ENCODE measurements at places on chromosomes 1 and 21.

- DNase-seq = no peak
Observed at GRCh38 chr1:198701250-198701649, 62.4 kb downstream of the PTPRC start.

DNA sequence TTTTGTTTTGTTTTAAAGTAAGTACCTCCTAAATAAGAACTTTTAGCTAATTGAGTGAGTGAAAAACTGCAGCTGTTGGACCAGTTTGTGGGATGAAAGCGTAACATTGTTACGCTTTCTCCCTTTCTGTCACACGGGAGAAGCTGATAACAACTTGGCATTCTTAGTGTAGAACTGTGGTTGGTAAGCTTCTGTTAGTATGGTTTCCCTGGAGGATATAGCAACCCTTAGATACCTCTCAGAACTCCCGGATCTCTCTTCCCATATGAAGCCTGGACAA lies 98.2 kb downstream of the CACHD1 start:
- DNase-seq = no peak

GRCh38 chr1:198667186-198667585 lies 28.3 kb downstream of the PTPRC start:
- DNase-seq = no peak

DNA sequence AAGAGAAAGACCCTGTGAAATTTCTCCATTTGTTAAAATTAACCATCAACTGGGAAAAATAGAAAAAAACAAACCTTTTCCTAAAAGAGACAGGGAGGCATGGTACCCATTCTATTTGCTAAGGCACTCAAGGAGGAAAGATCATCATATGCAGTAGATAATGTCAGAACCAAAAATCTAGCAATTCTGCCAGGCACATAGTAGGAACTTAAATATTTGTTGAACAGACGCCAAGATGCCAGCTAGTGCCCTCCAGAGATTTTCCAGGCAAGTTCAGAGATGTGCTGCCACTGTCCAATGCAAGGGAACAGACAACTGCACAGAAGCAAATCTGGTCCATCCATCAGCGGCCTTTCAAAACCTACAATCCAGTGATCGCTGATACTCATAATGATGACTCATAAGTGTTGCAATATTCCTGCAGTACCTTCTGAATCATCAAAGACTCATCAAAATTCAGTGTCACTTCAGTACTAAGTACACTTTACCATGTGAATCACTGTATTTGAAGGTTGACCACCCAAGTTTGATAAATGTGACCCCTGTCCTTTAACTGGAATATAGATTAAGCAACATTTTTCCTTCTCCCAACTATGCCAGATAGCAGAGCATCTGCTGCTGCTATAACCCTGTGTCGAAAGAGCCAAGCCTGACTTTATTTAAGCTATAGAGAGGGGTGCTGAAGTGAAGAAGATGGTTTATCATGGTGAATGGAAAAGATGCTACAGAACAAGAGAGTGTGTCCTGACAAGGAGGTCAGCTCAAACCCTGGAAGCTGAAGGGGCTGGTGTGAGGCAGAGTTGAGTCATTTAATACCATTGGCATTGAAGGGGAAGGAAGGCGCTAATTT lies 99.1 kb downstream of the MT1HL1 start:
- DNase-seq = no peak

DNA sequence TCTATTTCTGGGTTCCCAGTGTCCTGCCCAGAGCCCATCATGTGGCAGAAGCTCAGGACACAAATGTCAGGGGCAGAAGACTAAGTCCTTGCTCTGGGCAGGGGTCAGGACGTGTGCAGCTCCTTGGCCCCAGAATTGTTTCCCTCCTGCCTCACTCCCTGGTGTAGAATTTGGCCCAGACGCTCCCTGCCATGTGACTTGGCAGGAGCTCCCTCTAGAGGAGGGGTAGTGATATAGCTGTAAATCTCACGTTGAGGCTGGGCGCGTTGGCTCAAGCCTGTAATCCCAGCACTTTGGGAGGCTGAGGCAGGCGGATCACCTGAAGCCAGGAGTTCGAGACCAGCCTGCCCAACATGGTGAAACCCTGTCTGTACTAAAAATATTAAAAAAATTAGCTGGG lies 91.2 kb downstream of the UBIAD1 start:
- no peak for DNase-seq

- DNase-seq = no peak
Observed at GRCh38 chr1:63238721-63239120, 83.6 kb upstream of the FOXD3 start.

DNA sequence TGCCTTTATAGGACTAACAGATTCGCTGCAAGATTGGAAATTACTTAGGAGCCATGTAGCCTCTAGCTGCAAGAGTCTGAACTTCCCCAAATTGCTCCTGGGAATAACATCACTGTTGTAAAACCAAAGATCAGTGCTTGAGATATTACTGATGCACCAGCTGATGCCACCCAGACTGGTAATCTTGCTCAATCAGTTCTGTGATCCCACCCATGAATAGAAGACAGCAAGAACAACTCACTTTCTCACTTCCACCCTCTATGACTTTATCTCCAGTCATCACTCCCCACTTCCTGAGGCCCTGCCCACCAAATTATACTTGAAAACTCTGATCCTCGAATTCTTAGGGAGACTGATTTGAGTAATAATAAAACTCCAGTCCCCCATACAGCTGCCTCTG lies 1011.1 kb downstream of the PLA2G4A start:
- DNase-seq = no peak

DNA sequence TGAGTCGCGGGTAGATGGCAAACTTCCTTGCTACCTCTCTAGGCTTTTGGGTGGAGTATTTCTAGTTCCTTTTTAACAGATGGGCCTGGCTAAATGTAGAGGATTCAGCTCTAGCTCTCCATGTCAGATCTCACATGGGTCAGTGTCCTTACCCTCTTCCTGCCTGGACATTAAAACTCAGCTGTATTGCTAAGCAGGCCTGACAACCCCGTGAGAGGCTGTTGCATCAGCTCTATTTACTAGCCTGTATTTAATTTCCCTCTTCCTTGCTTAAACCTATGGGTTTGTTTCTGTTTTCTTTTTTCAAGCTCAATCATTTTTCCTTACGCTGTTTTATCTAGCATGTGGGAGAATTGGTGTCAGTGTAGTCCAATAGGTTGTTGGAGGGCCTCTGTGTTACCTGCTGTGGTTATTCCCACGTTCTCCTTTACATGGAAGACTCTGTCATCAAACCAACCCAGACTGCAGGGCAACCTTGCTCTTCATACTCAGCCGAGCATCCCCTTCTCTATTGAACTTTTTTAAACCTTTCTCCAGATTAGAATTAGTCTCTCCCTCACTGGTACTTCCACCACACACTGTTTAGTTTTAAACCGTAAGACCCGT lies 79.5 kb upstream of the BACH1 start:
- no peak for DNase-seq

GRCh38 chr1:67407498-67407897 lies 22.7 kb downstream of the SERBP1 start:
- no peak for DNase-seq

GRCh38 chr1:206422525-206422924 lies 47.8 kb upstream of the IKBKE start:
- DNase-seq = no peak

All from stimulated activated CD4-positive, alpha-beta T cell treated with anti-CD3 and anti-CD28 coated beads, TNF-alpha, amount 100 ng/mL, for 24 hours (primary cell).